Effector CD4-positive, alpha-beta T cell (primary cell): ENCODE measurements at places on chromosomes 2 and 18.

- DNase-seq = no peak
Observed at GRCh38 chr2:160051371-160051800, 11.0 kb downstream of the PLA2R1 start.

GRCh38 chr2:206149330-206149729 lies 9.9 kb downstream of the NDUFS1 start:
- DNase-seq = no peak

- DNase-seq = no peak
Observed at GRCh38 chr18:10928011-10928771, 221.2 kb downstream of the PIEZO2 start.

DNA sequence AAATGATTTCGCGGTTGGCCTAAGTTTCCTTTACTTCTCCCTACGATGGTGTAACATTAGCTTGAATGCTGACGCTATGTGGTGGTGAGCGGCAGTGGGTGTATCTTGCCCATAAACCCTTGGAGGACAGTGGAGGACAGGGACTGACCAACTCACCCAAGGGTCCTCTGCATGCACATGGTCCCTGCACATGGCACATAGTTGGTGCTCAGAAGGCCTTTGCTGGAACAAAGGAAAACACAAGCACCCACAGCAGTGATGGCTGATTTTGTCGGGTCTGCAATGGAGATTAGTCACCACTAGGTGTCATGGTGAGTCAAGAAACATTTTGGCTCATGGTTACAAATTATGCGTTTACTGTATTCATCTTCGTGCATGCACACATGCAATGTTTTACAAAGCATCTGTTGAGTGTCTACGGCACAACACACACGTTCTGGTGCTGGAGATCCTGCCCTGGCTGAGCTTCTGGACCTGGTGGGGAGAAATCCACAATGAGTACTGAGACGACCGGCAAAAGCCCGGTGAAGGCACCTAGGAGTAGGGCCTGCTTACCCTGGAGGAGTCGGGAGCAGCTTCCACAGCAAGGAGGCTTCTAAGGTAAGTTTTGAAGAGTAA lies 44.0 kb downstream of the PDCL3 start:
- DNase-seq = no peak

GRCh38 chr2:128617029-128617590 lies 298.4 kb upstream of the HS6ST1 start:
- no peak for DNase-seq

- no peak for DNase-seq
Observed at GRCh38 chr2:54541995-54542394, 85.9 kb downstream of the SPTBN1 start.

DNA sequence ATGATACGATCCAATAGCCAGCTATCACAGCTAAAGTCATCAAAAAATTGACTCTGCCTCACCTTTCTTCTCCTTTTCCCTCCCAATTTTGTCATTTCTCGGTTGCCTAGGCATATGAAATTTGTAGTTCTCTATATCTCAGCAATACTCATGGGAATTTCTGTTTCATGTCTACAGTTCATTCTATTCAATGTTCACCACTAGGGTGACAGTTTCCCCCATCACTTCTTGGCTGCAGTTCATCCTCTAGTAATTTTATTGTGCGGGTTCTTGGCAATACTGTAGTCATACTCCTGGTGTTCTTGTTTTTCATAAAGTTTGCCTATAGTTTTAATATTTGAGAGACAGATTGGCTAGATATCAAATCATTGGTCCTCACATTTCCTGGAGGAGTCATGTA lies 872.2 kb upstream of the ID2 start:
- no peak for DNase-seq
